ENCODE measurements at places on chromosomes 6 and 20.

GRCh38 chr6:141260627-141261015, 872.1 kb upstream of the GJE1 start:
- DNase-seq: no peak

DNA sequence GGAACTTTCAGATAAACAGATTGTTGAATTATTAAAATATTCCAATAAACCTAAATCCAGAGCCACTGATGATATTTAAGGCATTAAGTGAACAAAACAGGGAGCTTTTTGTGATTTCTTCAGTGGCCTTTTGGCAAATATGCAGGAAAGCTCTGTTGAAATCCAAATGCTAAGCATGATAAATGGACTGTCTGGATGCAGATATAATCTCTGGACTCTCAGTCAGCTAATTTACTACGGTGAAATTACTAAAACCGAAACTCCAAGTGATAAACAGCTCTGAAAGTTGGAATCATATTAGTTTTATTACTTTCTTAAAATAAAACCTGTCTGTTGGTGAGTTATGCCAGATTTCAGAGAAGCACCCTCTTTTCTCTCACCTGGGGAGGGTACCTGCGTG, 120.3 kb downstream of the IMPG1 start:
- no peak for DNase-seq

DNA sequence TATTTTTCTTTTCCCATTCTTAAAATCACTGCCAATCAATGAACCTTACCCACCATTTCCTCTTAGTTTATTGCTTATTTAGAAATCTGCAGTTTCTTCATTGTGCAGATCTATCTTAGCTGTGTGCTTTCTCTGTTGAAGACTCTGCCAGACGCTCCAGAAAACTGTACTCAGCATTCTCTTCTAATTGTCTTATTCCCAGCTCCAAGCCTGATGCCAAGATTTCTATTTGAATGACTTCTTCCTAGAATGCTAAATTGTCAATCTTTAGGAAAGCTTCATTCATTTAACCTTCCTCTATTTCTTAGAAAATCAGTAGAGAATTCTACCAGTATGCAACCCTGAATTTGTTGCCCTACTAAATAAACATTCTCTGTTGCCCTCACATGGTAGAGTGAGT, 308.9 kb downstream of the KHDRBS2 start:
- DNase-seq: no peak

GRCh38 chr6:161548713-161549296, 274.9 kb upstream of the AGPAT4 start:
- no peak for DNase-seq

GRCh38 chr6:42690151-42690702, 32.2 kb downstream of the PRPH2 start:
- DNase-seq: no peak

GRCh38 chr20:41078329-41078728, 49.7 kb downstream of the TOP1 start:
- no peak for DNase-seq

All from stimulated activated CD8-positive, alpha-beta memory T cell treated with anti-CD3 and anti-CD28 coated beads, Interleukin-12 subunit alpha, Interleukin-12 subunit beta, amount 100 ng/mL, for 4 hours (primary cell).